ENCODE measurements at places on chromosomes 13 and 19. TPM values are rescaled to one million over a fixed set of nuclear protein-coding genes. Genes with fewer than 3 reads are reported as not detected.

GRCh38 chr19:38384209-38385027 is 3.4 kb downstream of the GGN start:
- DNase-seq = no peak

DNA sequence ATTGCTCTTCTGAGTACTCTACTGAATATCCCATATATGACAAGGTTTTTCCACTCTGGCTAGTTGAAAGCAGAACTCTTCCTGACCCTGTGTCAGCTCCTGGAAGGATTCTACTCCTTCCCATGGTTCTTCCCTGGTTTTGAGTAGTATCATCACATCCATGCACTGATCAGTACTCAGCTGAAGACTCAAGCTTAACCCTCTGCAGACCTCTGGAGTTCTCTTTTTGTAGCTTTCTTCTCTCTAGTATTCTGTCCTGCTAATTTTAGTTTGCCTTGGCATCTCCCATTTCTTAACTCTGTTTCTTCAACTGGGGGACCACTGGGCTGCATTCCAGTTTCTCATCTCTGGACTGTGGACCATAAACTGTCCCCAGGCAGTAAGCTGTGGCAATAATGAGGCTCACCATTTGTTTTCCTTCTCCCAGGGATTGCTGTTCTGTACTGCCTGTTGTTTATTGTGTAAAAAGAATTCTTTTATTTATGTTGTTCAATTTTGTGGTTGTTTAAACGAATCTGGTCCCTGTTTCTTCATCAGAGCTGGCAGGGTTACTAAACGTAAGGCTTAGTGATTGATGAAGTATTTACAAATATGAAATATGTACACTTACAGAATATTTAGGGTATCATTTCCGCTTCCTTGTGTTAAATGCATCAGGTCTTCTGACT is 19.7 kb downstream of the LPAR6 start:
- DNase-seq = no peak

DNA sequence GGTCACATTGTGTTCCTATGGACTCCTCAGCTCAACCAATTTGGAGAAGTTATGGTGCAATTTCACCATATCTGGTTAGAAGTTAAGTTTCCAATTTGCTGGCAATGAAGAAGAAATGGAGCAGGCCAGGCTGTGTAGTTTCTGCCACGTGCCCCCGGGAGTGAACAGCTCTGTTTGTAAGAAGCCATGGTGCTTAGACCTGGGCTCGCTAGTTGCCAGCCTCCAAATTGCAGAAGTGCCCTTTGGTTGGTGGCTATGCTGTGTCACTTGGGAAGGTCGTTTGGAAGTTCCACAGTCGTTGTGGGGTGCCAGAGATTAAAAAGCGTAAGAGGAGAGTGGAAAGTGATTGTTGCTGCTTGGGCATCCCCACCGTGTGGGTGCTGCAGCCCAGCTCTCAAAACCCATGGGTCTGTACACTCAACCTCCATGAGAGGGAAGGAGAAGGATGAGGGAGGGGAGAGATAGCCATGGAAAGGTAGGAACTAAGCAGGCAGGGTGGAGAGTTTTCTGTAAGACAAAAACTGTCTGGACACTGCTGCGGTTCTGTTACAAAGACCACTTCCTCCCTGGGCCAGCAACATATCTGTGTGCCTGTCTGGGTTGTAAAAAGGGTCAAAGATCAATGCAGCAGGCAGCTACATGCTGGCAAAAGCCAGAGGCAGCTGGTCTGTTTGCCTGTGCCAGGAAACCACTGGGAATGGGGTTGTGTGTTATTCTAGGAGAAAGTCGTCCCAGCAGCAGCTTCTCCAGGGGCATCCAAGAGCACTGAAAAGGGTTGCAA is 10.8 kb downstream of the ALOX5AP start:
- no peak for DNase-seq

GRCh38 chr19:13154911-13155471 is 4.8 kb downstream of the IER2 start:
- peak; percentile 90 for DNase-seq

DNA sequence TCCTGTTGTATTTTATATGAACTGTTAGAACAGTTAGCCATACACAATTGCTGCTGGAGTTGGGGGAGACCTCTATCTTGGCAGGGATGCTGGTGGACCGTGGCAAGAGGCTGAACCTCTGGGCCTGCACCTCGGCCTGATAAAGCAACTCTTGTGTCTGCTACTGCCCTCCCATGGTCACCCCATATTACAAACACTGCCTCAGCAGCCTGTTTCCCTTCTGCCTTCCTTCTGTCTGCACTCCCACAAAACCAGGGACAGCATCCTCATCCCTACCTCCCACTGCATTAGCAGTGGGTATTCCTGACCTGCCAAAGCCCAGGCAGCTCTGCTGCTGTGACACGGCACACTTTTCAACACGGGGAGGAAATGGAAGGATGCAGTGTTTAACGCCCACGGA is 456.4 kb downstream of the FGF14 start:
- no peak for DNase-seq

- DNase-seq = no peak
These were observed 685 bp downstream of the GMFG start for GRCh38 chr19:39335168-39335548.

GRCh38 chr13:80305737-80306136 is 35.2 kb downstream of the SPRY2 start:
- DNase-seq = no peak

DNA sequence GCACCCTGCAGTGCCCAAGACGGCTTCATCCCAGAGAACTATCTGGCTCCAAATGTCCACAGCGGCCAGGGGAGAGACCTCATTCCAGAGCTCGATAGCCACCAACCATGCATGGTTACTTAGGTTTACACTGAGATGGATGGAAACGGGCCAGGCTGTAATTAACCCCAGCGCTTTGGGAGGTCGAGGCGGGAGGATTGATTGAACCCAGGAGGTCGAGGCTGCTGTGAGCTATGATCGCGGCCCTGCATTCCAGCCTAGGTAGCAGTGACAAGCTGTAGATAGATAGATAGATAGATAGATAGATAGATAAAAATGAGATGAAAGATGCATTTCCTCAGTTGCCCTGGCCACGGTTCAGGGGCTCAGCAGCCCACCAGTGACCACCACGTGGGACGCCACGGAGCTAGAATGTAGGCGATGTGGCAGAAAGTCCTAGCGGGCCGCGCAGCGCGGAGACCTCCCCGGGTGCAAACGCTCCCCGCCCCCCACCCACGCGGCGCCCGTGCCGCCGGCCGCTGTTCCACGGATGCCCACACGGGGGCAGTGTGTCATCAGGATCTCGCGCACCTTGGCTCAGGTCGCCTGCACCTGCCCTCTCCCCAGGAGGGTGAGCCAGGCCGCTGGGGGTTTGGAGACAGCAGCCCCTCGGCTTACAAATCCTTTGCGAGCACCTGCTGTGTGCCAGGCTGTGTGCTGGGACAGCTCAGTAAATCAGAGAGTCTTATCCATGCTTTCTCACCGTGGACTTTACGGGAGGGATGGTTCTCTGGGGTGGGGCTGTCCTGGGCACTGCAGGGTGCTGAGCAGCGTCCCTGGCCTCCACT is 13.5 kb upstream of the TLE5 start:
- peak; percentile 91 for DNase-seq

DNA sequence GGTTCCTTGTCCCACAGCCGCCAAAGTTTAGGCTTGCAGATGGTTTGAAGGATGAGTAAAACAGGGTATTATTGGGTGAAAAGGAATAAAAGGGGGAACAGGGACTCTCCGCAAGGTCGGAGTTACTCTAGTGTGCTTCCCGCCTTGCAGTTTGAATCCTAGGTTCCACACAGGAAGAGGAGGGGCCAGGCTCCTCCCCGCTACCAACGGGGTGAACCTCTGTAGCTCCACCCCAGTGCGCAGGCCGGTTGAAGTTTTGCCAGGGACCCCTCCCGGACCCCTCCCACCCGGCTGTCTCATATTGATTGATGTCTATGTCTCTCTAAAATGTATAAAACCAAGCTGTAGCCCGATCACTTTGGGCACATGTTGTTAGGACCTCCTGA is 11.6 kb upstream of the GTF2F2 start:
- DNase-seq = peak; percentile 55

DNA sequence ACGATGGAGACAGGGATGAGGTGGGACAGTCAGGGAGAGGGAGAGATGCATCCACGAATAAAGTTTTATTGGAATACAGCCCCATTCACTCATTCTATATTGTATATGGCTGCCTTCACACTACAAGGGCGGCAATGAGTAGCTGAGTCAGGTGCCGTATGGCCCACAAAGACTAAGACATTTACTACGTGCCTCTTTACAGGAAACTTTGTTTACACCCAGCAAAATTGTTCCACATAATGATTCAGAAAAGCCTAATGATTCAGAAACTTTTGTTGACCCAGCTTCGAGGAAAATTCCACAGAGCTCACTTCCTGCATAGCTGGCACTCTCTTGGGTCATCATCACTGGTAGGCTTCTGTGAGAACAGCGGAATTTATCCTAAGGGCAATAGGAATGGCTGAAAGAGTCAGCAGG is 87.3 kb upstream of the PEG3 start:
- DNase-seq = no peak

DNA sequence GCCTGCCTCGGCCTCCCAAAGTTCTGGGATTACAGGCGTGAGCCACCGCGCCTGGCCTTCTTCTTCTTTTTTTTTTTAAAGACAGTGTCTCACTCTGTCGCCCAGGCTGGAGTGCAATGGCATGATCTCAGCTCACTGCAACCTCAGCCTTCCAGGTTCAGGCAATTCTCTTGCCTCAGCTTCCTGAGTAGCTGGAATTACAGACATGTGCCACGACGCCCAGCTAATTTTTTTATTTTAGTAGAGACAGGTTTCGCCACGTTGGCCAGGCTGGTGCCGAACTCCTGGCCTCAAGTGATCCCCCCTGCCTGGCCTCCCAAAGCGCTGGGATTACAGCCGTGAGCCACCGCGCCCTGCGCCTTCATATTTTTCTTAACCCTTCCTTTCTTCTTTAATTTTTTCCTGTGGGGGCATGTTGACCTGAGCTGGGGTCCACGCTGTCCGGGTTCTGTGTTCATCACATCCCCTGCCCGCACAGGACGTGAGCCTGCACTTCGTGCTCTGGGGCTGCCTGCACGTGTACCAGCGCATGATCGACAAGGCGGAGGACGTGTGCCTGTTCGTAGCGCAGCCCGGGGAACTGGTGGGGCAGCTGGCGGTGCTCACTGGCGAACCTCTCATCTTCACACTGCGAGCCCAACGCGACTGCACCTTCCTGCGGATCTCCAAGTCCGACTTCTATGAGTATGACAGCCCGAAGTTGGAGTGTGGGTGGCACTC is 14.1 kb downstream of the PNPLA6 start:
- DNase-seq = no peak

GRCh38 chr13:50099473-50099872 is 84.2 kb downstream of the KCNRG start:
- no peak for DNase-seq

GRCh38 chr19:47509170-47509847 is 5.6 kb downstream of the NAPA start:
- no peak for DNase-seq

GRCh38 chr13:93690139-93690538 is 463.5 kb downstream of the GPC6 start:
- DNase-seq = no peak

PCDH20 gene
- total RNA-seq = 2.6 TPM

YIF1B gene
- 89.6 TPM for total RNA-seq

CEACAM19 gene
- 2.7 TPM for total RNA-seq

HMG20B gene
- 74.2 TPM for total RNA-seq

ZNF625 gene
- total RNA-seq = 23.3 TPM

KIR3DL2 gene
- not detected for total RNA-seq

NLRP4 gene
- not detected for total RNA-seq

C19orf85 gene
- total RNA-seq = 3.6 TPM

PGLYRP1 gene
- not detected for total RNA-seq

DIRAS1 gene
- total RNA-seq = 22.3 TPM

SCEL gene
- not detected for total RNA-seq

KLK15 gene
- total RNA-seq = not detected

All from H1 (cell line).